Activated CD8-positive, alpha-beta memory T cell treated with anti-CD3 and anti-CD28 coated beads, Interleukin-2, amount 10 ng/mL, durations not matched to agents 7 days and 5 days (primary cell): ENCODE measurements at places on chromosomes 12 and 14.

- H3K36me3 ChIP-seq: no peaks in the 10 kb centered on the region
- H3K4me3 ChIP-seq: no peak overlapping the region
- H3K4me1 ChIP-seq: no peaks in the 10 kb centered on the region
- no peaks in the 10 kb centered on the region for H3K27me3 ChIP-seq
- no peak for DNase-seq
- H3K27ac ChIP-seq: no peak overlapping the region
These were observed 313.3 kb downstream of the TMEM121 start for GRCh38 chr14:105839425-105840265.

- no peaks in the 10 kb centered on the region for H3K4me1 ChIP-seq
- no peaks in the 10 kb centered on the region for H3K27me3 ChIP-seq
- peaks cover 21% of the 10 kb centered on the region for H3K36me3 ChIP-seq
- no peak overlapping the region for H3K27ac ChIP-seq
- no peak overlapping the region for H3K4me3 ChIP-seq
- no peak for DNase-seq
These were observed 40.1 kb upstream of the VPS33A start for GRCh38 chr12:122306407-122306806.

- H3K27ac ChIP-seq: peak overlapping the region; percentile 56
- H3K4me3 ChIP-seq: no peak overlapping the region
- H3K27me3 ChIP-seq: no peaks in the 10 kb centered on the region
- H3K36me3 ChIP-seq: peaks cover 1% of the 10 kb centered on the region
- peaks cover 17% of the 10 kb centered on the region for H3K4me1 ChIP-seq
These were observed 21.6 kb downstream of the GLTP start for GRCh38 chr12:109858764-109859163.

DNA sequence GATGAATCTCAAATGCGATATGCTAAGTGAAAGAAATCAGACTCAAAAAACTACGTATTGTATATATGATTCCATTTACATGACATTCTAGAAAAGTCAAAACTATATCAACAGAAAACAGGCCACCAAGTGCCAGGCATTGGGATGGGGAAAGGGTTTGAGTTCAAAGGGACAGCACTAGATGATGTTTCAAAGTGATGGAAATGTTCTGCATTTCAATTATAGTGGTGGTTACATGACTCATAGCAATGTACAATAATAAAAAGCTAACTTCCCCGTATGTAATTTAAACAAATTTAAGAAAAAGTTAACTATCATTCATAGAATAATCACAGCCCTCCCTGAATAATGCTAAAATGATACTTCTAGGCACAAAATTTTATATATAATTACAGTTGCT, 13.5 kb downstream of the HECTD1 start:
- H3K4me1 ChIP-seq: peaks cover 25% of the 10 kb centered on the region
- no peaks in the 10 kb centered on the region for H3K27me3 ChIP-seq
- no peak overlapping the region for H3K27ac ChIP-seq
- H3K4me3 ChIP-seq: no peak overlapping the region

DNA sequence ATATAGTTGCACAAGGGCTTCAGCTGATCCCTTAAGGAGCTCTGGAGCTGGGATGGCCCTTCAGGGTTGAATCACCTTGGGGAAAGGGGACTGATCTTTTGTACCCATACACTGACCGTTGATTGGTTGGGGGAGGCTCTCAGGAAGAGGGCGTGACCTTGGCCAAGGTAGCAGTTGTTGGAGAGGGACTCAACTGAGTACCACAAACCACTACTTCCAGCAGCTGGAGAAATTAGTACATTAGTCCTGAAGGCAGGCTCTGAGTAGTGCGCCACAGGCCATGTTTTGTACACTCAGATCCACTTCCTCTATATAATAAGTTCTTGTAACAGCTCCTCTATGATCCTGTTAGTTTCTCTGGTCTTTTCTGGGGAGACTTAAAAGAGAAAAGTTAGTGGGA, 317.6 kb downstream of the CCDC91 start:
- no peaks in the 10 kb centered on the region for H3K4me1 ChIP-seq
- DNase-seq: no peak
- no peaks in the 10 kb centered on the region for H3K27me3 ChIP-seq
- peaks cover 3% of the 10 kb centered on the region for H3K36me3 ChIP-seq

DNA sequence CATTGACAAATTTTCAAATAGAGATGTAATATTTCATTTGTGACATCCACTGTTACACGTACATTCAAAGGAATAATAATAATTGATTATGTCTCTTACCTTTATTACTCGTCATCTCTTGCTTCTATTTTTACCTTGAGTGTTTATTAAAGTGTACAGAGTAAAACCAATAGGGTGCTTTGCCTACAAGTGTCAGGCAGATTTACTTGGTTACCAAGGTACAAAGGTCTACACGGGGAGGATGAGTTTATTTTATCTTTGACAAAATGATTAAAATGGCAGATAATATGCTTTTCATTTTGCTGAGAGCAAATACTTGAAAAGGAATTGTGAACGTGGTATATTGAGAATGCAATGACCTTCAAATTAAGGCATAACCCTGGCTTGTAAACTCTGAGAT, 137.8 kb upstream of the SOX5 start:
- no peak overlapping the region for H3K27ac ChIP-seq
- no peak overlapping the region for H3K4me3 ChIP-seq
- no peaks in the 10 kb centered on the region for H3K27me3 ChIP-seq
- H3K4me1 ChIP-seq: no peaks in the 10 kb centered on the region
- no peak for DNase-seq
- H3K36me3 ChIP-seq: no peaks in the 10 kb centered on the region

DNA sequence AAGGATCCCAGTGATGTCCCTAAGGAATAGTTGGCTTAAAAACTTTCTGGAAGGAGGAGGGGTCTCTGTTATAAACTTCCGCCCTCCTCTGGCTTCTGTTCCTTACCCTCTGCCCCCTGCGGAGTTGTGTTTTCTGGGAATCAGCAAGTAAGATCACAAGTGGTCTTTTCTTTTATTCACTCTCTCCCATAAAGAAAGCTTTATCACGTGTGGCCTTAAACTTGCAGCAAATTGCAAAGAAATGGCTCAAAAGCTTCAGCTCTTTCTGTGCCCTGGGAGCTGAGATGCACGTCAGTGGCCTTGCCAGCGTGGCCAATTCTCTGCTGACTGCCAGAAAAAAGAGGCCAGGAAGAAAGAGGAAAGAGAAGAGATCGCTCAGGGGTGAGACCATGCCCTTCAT, at the start of gene SLCO1C1:
TSS of gene SLCO1C1 (plus strand) at position 101 of the 400 bp plus-strand sequence. CDS start 4,245 bp downstream, outside the sequence.
- no peak within 1 kb of the TSS for H3K4me3 ChIP-seq
- no peaks in the 10 kb centered on the region for H3K4me1 ChIP-seq
- H3K27me3 ChIP-seq: no peaks in the 10 kb centered on the region

GRCh38 chr12:110667671-110668070, 21.2 kb downstream of the HVCN1 start:
- H3K36me3 ChIP-seq: peaks cover 25% of the 10 kb centered on the region
- H3K27me3 ChIP-seq: no peaks in the 10 kb centered on the region
- H3K4me3 ChIP-seq: no peak overlapping the region
- H3K4me1 ChIP-seq: peaks cover 21% of the 10 kb centered on the region

- H3K4me1 ChIP-seq: peaks cover 5% of the 10 kb centered on the region
- peaks cover 37% of the 10 kb centered on the region for H3K27me3 ChIP-seq
- no peaks in the 10 kb centered on the region for H3K36me3 ChIP-seq
- H3K4me3 ChIP-seq: peak overlapping the region; percentile 68
These were observed 49.9 kb upstream of the OR4E1 start for GRCh38 chr14:21723431-21724045.

DNA sequence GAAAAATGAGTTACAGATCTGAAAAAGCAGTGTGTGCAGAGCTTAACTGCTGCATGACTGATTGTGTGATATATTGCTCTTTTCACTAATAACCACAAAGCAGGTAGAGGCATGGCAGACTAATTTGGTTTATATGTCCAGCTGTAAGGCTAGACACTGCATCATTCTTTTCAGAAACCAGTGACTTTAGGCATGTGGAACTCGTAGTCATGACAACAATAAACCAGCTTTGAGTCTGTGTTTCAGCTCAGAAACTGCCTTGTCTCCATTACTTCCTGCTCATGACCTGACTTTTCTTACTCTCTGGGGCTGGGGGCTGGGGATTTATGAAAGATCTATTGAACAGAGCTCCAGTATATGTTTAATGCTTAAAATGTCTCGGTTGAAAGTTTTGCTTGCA, 146.8 kb upstream of the LRIG3 start:
- H3K36me3 ChIP-seq: no peaks in the 10 kb centered on the region
- DNase-seq: no peak
- no peak overlapping the region for H3K4me3 ChIP-seq
- no peaks in the 10 kb centered on the region for H3K27me3 ChIP-seq
- H3K27ac ChIP-seq: no peak overlapping the region
- H3K4me1 ChIP-seq: no peaks in the 10 kb centered on the region

DNA sequence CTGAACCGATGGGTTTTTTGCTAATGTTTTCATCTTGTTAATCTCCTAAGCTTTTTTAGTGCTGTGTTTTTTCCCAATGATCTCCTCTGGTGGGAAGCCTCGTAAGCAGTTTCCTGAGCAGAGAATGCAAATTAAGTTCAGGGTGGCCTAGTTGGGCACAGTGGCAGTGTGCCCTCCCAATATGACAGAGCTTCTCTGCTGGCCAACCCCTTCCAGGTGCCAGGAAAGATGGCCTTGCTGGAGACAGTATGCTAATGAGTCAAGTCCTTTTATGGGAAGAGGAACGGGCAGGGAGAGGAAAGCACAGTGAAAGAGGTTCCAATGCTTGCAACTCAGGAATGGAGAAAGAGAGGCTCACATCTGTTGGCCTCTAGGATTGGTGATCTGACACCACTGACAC, 115.8 kb downstream of the GCH1 start:
- H3K4me3 ChIP-seq: no peak overlapping the region
- peaks cover 10% of the 10 kb centered on the region for H3K4me1 ChIP-seq
- H3K36me3 ChIP-seq: no peaks in the 10 kb centered on the region
- H3K27ac ChIP-seq: no peak overlapping the region
- DNase-seq: no peak
- peaks cover 7% of the 10 kb centered on the region for H3K27me3 ChIP-seq

GRCh38 chr12:106305376-106305775, 2.8 kb downstream of the TCP11L2 start:
- peaks cover 21% of the 10 kb centered on the region for H3K4me1 ChIP-seq
- H3K4me3 ChIP-seq: no peak overlapping the region
- no peaks in the 10 kb centered on the region for H3K36me3 ChIP-seq
- no peak overlapping the region for H3K27ac ChIP-seq
- no peak for DNase-seq

DNA sequence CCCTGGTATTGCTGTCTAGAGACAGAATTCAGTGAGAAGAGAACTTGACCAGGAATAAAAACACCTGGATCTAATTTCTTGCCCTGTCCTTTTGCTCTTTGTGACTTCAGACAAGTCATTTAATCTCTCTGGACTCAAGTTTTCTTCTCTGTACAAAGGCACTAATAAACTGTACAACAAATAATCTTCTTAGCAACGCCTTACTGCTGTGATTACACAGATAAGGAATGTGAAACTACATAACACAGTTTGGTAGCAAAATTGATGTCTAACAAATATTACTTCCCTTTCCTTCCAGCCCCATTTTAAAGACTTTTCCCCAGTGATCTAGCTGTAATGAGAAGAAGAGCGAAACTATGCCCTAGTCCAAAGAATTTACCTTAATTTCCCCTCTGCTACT, 69.3 kb downstream of the BCAT1 start:
- H3K4me1 ChIP-seq: no peaks in the 10 kb centered on the region
- H3K36me3 ChIP-seq: peaks cover 39% of the 10 kb centered on the region
- H3K27me3 ChIP-seq: no peaks in the 10 kb centered on the region
- H3K27ac ChIP-seq: no peak overlapping the region

GRCh38 chr12:129610601-129611120, 293.2 kb downstream of the TMEM132D start:
- H3K27ac ChIP-seq: no peak overlapping the region
- no peaks in the 10 kb centered on the region for H3K36me3 ChIP-seq
- DNase-seq: no peak
- no peak overlapping the region for H3K4me3 ChIP-seq
- H3K4me1 ChIP-seq: no peaks in the 10 kb centered on the region

- no peak for DNase-seq
- no peak overlapping the region for H3K27ac ChIP-seq
- H3K36me3 ChIP-seq: no peaks in the 10 kb centered on the region
- no peaks in the 10 kb centered on the region for H3K4me1 ChIP-seq
- no peak overlapping the region for H3K4me3 ChIP-seq
These were observed 222.7 kb downstream of the MSRB3 start for GRCh38 chr12:65501093-65501621.

DNA sequence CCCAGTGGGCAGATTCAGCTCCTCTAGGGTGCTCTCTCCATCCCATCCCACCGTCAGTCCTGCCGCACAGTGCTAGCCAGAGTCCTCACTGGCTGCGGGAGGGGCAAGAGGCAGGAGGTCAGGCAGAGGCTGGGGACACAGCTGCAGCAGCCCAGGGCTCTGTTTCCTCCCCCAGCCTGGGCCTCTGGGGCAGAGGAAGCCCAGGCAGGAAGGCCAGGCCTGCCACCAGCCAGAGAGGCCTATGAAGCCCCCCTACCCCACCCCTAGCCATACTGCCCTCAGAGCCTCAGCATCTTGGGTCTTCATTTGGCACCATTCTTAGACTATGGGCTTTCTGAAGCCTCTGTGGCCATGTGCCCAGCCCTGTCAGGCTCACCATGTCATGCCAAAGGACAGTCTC, 3.4 kb downstream of the ACVRL1 start:
- H3K4me1 ChIP-seq: no peaks in the 10 kb centered on the region
- H3K27ac ChIP-seq: no peak overlapping the region
- no peaks in the 10 kb centered on the region for H3K36me3 ChIP-seq
- H3K4me3 ChIP-seq: no peak overlapping the region
- H3K27me3 ChIP-seq: peaks cover 29% of the 10 kb centered on the region
- DNase-seq: no peak

DNA sequence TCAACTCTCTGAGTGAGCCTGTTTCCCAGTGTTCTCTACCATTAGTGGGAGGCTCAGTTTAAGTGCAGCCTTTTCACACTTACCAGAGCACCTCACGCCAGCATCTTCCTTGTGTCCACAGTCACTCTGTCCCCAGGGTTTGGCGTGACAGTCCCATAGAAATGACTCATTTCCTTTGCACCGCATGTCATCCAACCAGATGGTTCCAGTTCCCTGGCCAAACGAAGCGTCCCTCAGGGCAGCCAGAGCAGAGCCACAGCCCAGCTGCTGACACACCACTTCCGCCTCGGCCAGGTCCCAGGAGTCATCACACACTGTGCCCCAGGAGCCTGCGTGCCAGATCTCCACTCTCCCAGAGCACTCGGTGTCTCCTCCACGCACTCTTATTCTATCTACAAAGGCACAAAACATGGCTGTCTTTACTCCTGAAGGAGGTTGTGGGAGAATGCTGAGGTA, 65.4 kb downstream of the ACSM4 start:
- H3K27ac ChIP-seq: no peak overlapping the region
- H3K27me3 ChIP-seq: peaks cover 4% of the 10 kb centered on the region
- no peaks in the 10 kb centered on the region for H3K36me3 ChIP-seq
- H3K4me1 ChIP-seq: no peaks in the 10 kb centered on the region
- H3K4me3 ChIP-seq: no peak overlapping the region

DNA sequence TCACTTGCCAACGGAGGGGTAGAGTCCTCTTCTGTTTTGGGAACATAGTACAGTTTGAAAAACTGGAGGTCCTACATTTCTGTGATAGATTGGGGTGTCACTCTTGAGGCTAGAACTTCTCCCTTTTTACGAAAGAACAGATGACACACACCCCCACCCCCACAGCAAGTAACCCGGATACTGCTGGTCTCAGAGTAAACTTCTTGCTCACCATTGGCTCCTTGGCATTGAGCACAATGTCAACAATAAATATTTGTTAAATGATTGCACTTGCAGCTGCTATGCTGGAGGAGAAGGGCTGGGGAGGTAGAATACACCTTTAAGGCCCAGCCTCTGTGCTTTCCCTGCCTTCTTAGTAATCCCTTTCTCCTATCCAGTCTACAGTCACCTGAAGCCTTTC, 149.8 kb downstream of the TGFB3 start:
- DNase-seq: no peak
- no peak overlapping the region for H3K27ac ChIP-seq
- peaks cover 6% of the 10 kb centered on the region for H3K4me1 ChIP-seq
- H3K4me3 ChIP-seq: no peak overlapping the region
- peaks cover 11% of the 10 kb centered on the region for H3K36me3 ChIP-seq
